CD4-positive, alpha-beta T cell treated with Interleukin-2 at 100 ng/mL for 4 hours (primary cell): ENCODE measurements at places on chromosomes 7 and 10.

DNA sequence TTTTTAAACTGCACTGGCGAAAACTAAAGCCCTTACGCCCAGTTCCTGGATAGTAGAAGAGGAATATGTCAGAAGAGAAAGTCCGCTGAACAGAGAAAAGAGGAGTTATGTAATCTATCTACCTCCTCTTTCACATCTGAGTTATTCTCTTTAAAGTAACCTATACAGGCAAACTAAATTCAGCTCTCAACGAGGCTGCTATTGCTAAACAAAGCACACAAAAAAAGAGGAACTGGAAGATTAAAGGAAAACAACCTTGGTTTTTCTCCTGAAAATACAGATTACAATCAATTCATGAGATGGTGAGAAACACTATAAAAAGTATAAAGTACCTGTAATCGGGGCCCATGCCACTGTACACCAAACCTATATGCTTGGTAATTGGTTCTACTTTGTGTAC is 5.8 kb downstream of the PSMA2 start:
- DNase-seq: no peak

DNA sequence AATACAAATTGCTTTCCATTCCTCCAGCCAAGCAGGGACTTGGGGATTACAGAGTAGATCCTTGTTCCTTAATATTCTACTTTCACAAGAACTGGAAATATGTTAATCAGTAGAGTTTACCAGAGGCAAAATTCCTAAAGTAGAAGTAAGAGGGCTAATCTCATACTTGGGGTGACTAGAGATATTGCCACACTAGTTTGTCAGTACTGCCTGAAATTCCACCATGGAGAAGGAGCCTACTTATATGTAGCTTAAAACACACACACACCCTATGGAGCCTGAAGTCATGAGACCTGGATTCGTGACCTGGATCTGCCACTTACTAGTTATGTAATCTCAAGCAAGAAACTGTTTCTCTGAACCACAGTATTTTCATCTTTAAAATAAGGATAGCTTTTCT is 33.9 kb downstream of the STRIP2 start:
- DNase-seq: no peak

DNA sequence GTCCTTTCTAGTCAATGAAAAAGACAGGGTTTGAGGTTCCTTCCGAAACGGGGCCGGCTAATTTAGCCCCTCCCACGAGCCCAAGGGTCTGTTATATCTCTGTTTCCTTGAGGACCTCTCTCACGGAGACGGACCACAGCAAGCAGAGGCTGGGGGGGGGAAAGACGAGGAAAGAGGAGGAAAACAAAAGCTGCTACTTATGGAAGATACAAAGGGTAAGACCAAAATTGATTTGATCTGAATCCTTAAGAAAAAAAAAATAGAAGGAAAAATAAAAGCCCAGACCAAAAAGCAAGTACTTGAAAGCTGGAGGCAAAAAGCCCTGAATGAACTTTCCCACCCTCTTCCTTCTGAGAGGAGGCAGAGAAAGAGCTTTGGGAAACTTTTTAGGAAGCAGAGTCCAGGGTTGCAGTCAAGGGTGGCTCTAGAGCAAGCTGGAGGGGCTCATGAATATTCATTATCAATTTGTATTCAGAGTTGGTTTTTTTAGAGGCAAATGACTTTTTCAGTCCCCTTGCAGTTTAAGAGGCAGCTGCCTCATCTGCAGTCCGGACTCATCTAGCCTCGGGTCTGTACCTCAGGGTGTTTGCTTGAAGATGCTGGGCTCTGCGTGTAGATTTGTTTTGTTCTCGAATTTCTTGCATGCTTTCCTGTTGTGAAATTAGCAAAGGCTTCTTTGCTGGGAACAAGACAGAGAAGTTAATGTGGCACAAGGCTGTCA is at the start of gene ENTPD1:
Gene ENTPD1 (plus strand): TSS at position 123 of the 721 bp plus-strand sequence. CDS start 77 bp downstream, at position 200.
- DNase-seq: no peak

DNA sequence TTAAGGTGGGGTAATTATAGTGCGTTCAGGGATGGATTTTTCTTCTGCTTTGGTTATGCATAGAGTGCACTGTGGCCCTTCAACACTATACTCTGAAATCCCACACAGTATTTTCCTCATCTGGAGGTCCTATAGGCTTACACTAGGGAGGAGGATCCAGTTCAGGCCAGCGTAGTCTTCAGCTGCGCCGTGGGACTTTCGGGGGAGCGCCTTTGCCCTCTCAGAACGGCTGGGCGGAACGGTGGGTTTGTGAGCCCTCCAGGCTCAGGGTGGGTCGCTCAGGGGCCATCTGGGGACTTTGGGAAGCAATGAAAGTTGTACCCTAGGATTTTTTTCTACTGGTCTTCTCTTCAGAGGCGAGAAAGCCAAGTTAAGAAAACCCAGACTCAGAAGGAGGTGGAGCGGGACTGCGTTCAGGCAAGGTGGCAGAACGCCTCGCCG is 652 bp upstream of the VPS26A start:
- DNase-seq: no peak

DNA sequence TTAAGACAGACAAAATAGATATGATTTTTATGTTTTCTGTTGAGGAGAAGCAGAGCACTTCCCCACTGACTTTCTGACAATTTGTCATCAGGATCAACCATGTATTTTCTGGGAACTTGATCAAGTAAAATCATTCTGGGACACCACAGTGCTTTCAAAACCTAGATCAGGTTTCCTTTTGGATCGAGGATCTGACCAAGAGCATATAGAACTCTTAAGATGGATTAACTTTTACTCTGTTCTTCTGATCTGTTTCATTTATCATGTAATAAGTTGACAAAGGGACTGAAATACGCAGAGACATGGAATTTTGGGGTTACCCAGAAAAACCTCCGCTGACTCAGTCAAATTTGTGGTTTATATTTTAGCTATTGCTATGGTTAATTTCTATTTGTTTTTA is 136.0 kb upstream of the WNT16 start:
- no peak for DNase-seq

DNA sequence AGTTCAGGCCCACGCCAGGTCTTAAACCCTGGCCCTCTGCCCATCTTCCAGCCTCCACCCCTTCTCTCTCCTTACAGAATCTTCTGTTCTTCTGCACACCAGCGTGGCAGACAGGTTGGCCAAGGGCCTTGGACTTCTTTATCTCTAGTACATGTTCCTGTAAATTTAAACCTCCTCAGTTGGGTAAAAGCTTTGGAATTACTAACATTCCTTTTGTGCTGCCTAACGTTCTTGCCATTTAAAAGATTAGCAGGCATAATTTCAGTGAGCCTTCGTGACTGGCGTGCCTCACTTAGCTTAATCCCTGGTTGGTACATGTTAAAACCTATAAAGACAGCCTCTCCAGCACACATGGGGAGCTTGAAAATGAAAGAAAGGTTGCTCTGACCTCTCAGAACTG is 192.2 kb downstream of the CUX1 start:
- DNase-seq: no peak

- no peak for DNase-seq
Observed at GRCh38 chr7:74365322-74366022, 76.3 kb downstream of the CLIP2 start.

GRCh38 chr10:36349445-36350078 is 707.5 kb upstream of the FZD8 start:
- no peak for DNase-seq

DNA sequence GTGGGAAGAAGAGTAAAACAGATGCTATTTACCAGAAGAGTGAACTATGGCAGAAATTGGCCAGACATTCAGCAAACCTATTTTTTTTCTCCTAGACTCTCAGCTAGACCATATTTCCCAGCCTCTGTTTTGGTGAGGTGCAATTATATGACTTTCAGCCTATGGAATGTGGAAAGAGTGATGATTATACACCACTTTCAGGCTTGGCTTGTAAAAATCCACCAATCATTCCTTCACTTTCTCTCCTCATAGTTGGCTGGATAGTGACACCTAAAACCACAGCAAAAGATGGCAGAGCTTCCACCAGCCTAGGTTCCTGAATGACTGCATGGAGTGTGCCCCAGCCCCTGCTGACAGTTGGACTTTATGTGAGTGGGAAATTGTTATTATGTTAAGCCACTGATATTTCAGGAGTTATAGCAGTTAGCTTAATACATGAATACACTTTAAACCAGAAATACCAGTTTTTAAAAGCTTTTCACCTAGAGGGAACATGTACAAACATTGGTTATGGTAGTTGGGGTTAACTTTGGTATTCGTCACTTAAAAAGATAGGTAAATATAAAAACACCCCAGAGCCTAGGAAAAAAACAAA is 19.1 kb upstream of the TNKS2 start:
- DNase-seq: no peak

DNA sequence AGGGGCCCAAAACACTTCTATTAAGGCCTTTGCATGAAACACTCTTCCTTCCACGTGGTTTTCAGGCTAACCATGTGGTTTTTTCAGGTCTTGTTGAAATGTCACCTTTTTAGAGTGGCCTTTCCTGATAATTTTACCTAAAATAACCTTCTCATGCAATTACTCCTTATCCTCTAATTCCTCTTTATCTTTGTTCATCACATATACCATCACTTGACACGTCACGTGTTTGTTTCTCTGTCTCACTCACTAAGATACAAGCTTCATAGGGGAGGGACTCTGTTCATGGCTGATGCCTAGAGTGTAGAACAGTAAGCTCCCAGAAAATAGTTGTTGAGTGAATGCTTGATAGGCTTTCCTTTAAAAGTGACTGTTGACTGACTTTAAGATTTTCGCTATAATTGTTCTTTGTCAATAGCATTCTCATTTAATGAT is 63.7 kb downstream of the ST7 start:
- DNase-seq: no peak

- peak; percentile 34 for DNase-seq
Observed at GRCh38 chr10:101441541-101442455, 87.8 kb downstream of the BTRC start.

DNA sequence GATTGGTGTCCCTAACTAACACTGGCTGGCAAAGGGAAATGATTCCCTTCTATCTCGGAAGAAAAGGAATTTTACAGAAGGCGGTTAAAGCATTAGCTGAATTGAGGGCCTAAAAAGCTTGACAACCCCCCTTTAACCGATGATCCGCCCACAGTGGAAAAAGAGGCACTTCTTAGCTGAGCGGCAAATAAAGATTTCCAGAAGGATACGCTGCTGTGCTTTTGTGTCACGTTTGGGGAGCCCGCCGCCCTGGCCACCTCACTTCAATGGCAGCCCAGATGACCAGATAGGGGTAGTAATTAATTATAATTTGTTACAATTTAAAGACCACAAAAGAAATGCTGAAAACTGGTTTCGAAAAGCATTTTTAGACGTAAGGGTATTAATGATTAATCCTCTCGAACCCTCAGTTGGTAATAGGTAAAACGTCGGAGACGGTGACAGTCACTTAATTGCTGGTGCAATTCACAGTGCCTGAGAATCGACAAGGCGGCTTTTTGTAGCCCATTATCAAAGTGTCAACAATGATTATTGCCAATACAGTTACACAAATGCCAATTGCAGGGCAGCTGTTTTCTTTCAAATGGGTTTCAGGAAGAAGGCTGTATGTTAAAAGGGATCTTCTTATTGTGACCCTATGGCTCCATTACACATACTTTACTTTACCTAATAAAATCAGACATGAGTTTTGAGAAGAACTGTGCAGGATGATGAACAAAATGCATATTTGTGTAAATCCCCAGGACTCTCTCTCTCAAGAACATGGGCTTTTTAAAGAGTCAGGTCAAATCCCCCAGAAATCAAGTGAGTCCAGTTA is 154.1 kb downstream of the PIP4K2A start:
- DNase-seq: no peak

- no peak for DNase-seq
Observed at GRCh38 chr10:110755781-110756180, 111.6 kb downstream of the RBM20 start.

DNA sequence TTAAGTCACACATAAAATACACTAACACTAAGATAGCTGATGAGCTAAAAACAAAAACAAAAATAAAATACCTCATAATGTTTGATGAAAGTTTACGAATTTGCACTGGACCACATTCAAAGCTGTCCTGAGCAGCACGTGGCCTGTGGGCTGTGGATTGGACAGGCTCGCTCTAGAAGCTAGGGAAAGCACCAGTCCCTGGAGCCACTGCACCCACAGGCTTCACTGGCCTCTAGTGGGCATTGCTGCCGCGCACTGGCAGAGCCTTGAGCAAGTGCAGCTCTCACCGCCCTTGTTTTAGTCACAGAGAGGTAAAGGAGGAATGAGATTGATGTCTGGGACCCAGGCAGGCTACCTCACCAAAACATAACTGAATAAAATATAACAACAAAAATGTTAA is 67.6 kb downstream of the PAX2 start:
- no peak for DNase-seq

- no peak for DNase-seq
Observed at GRCh38 chr10:58358314-58358933, 23.6 kb downstream of the UBE2D1 start.

DNA sequence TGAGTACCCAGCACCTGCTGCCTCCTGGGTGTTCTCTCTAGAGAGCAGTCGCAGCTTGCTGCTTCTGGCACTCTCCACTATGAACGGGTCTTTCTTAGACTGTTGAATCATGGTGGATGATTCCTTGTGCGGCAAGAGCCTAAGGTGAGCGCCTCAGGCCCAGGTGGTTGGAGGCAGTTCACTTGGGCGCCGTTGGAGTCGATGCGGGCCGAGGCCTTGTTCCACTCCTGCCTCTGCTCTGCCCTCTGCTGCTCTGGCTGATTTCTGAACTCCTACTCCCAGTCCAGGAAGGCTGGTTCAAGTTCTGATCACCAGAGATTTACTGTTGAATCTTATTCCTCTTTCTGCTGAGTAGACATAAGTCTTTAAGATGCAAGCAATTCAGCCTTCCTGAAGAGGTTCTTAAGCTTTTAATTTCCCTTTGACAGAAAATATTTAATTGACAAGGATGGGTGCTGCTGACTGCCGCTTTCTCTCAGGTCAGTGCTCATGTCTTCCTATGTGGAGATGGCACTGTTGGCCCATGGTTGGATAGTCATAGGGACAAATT is 10.4 kb downstream of the YKT6 start:
- DNase-seq: no peak

- no peak for DNase-seq
Observed at GRCh38 chr7:140039896-140040295, 22.9 kb downstream of the PARP12 start.

GRCh38 chr7:73809467-73809951 is 21.3 kb upstream of the CLDN4 start:
- DNase-seq: no peak
